Pulmonary artery endothelial cell (primary cell): ENCODE measurements at places on chromosomes 1 and 21.

GRCh38 chr1:241979071-241979470 lies 19.8 kb downstream of the MAP1LC3C start:
- DNase-seq = no peak

DNA sequence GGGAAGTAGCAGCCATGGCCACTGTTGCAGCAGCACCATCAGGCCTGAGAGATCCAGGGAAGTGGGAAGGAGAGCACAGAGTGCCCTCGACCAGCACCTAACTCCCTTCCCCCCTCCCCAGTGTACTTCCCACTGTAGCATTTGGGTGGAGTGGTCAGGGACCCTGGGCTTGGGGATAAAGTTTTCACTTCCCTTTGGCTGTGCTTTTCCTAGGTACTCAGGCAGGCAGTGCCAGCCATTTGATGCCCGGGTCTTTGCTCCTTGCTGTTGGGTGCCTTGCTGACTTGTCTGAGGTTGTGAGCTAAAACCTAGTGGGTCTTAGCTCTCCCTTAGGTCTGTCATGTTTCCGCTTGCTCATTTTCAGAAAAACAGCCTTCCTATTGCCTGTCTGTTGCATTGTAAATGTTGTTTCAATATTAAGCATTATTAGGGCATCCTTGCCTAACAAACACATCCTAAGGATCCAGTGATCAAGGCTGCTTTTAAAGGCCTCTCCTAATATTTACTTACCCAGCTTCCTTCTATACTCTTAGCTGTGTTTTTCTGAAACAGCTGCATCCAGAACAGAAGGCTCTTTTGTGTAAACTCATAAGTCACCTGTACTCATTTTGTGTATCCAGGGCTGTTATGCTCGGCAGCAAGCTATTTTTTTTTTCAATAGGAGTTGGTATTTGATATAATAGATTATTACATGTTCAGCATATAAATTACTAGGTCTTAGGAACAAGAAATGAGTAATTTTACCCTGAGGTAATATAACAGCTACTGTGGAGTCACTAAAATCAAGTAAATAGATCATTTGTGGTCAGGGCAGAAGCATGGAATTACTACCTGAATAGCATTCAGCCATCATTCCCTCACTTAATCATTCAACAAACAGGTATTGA lies 418.6 kb upstream of the PROX1 start:
- no peak for DNase-seq

DNA sequence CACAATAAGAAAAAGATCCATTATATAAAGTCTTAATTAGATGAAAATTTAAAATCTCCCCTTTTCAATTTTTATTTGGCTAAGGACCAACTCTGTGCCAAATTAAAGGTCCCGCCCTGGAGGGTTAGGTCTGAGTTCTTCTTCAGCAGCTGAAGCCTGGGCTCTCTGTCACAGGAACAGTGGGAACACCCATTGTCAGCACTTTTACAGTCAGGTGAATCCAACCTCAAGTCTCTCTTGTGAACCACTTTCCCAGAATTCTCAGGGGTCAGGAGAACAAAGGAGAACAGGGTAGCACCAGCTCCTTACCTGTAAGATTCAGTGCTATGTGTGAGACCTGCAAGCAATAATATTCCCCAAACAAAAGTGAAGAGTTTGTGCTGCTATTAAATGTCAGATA lies 25.1 kb upstream of the HJV start:
- no peak for DNase-seq

- DNase-seq = no peak
Observed at GRCh38 chr1:40079774-40080400, 17.2 kb downstream of the PPT1 start.

DNA sequence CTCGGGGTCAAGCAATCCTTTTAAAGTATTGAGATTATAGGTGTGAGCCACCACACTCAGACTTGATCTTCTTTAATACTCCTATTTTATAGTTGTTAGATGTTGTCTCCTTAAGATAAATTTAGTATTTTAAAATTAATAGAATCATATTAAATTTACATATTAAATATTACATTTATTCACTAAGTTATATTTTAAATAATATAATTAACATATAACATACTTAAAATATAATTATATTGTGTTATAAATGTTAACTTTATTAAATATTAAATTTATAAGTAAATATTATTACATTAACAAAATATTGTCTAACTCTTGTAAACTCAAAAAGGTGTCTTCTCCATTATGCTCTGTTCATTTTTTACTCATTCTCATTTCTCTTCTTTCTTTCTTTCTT lies 675.9 kb upstream of the ADGRL4 start:
- DNase-seq = no peak

DNA sequence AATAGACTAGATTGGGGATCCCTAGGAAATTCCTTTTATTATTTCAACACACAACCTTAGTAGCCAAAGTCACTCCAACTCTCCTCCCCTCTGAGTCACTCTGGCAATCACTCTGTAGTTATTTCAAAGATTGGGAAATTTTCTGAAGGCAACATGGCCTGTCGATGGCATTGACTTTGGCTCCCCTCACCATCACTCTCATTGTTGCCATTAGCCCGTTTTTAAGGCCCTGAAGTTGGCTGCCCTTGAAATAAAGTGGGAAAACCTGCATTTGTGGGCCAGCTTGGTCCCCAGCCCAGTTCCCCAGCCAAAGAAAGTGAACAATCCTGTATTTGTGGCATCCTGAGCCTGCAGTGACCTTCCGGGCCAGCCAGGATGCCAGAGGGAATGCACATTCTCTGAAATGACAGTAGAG lies 52.5 kb downstream of the CDC7 start:
- DNase-seq = no peak
